ENCODE measurements at places on chromosomes 5 and 9.

DNA sequence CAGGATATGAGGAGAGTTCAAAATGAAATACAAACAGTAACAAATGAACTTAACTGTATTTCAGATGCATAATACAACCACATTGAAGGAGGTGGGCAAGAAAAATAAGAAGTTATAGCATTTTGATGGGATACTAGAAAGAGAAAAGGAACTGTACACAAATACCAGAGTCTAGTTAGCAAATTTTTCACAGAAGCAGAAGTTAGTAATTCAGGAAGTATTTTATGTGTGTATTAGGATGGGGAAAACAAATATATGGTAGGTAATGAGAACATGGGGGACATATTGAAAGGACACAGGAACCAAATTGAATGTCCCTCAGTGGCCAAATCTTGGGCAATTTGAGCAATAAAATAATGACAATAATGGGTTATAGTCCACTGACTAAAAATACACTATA is 18.4 kb downstream of the GM2A start:
- DNase-seq: no peak

GRCh38 chr5:5616247-5616895 is 193.9 kb downstream of the ICE1 start:
- DNase-seq: no peak

DNA sequence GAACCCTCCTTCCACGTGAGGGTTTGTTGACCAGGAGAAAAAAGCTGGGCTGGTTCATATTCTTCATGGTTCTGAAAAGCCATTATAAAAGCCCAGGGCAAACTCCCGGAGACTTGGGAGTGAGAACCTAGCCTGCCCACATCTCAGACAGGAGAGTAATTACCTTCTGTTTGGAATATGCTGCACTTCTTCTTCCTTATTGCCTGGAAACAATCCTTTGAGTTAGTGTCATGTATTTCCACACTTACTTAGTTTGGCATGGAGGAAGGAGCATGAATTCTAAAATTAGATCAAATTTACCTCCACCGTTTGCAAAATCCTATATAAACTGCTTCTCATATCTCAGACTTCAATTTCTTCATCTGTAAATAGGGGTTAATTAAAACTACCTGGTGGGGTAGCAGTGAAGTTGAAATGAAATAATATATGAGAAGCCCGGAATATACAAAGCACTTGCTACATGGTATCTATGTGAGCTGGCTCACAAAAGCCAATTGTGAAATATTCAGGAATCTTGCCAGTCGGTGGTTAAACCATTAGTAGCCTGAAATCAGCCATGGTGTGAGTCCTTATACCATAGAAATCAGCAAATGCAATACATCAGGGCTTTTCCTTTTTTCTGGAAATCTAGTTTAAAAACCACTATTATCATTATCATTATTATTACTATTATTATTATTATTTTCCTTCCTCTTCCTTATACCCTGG is 140.0 kb upstream of the RAD23B start:
- no peak for DNase-seq

DNA sequence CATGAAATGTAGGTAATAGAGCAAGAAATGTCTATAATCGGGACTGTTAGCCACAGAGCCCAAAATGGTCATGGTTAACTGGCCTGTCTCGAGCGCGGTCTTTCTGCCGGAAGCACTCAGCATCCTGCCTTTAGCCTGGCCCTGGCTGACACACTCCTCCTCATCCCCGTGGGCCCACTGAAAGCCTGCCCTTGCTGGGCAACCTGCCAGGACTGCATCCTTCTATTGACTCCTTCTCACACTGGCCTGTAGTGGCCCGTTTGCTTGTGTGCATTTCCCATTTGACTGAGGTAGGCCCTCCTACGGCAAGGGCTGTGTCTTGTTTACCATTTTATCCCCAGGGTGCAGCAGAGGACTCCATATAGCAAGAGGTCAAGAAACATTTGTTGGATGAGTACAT is 215.7 kb downstream of the ATPSCKMT start:
- no peak for DNase-seq

DNA sequence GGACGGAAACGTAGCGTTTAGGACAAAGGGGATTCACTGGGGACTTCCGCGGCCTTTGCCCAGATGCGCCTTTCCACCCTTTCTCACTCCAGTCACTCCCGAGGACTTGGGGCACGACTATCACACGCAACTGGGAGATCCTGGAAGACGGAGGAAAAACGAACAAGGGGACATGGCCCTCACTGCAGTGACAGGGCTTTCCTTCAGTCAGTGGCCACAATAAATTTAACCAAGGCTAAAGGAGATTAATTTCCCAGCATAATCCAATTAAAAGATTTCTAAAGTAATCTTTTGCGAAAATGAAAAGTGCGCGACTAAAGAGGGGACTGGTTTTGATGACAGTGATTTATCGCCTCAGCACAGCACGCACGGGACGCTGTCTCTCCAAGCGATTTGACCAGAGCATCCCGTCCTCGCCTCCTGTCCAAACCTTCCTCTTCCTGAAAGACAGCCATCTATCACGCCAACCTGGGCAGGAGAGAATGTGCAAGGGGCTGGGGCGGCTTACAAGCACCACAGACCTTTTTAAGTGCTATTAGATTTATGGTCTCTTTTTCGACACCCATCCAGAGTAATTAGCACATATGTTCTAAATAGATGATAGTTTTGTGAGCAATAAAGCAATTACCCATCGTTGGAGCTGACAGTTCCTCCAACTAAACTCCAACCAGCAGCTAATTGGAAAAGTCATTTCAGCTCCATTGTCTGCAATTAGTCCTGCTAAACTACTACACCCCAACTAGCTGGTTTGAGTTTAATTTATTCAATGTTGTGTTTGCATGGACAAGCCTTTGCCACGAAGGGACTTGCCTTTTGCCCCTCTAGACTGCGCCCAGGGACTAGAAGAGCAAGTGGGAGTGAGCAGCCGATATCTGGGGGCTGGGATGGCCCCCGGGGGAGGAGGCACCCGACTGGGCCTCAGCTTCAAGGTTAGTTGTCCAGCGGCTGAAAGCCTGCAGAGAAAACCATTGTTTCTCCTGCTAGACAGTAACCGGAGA is 7.4 kb downstream of the NR2F1-AS1 start:
- no peak for DNase-seq

- no peak for DNase-seq
These were observed 4.4 kb upstream of the SHISAL2B start for GRCh38 chr5:64685866-64686265.
